Lung (tissue), 17 donors: ENCODE measurements at places on chromosomes 16 and 17. TPM values are rescaled to one million over a fixed set of nuclear protein-coding genes. Genes with fewer than 3 reads are reported as not detected.
A peak's percentile ranks its signal among the peaks of the same experiment; 100 is the strongest.

The CEP295NL gene
- 8.3 TPM for total RNA-seq

The TM4SF5 gene
- total RNA-seq: not detected

The C1QTNF8 gene
- total RNA-seq: not detected

The CENPX gene
- 86.9 TPM for total RNA-seq

GRCh38 chr17:14149751-14150150, 80.4 kb downstream of the COX10 start:
- H3K4me3 ChIP-seq: no peak overlapping the region
- H3K27ac ChIP-seq: no peak overlapping the region
- no peaks in the 10 kb centered on the region for H3K27me3 ChIP-seq
- no peak for DNase-seq

DNA sequence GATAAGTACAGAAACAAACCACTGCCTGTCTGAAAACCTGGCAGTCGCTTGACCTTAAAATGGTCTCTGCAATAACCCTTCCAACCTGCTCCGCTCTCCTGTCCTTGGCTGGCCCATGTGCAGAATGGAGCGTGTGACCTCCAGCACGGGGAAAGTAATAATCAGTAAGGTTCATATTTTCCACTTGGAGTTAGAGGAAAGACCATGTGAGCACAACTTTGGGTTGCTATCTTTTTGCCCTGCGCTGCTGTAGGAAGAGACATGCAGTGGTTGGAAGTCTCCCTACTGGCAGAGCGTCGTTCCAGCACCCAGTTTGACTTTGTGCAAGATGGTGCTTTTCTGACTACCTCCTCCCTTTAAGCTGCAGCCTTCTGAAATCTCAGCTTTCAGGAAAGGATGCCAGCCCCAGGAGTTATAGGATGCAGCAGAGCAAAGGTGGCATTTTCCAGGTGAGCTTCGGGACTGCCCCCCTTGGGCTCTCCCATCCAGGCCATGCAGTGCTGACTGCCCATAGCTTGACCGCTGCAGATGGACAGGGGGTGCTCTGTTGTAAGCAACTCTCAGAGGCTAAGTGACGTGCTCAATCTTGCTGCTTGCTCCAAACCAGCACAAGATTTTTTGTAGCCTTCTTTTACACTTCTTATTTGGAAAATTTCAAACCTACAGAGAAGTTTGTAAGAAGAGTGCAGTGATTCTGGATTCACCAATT, 110.7 kb upstream of the NOL11 start:
- no peak for DNase-seq
- no peaks in the 10 kb centered on the region for H3K36me3 ChIP-seq
- peaks cover 9% of the 10 kb centered on the region for H3K4me1 ChIP-seq
- no peak overlapping the region for H3K4me3 ChIP-seq

The KRT27 gene
- total RNA-seq: 0.71 TPM

The CRISPLD2 gene
- 136 TPM for total RNA-seq

The KRTAP2-3 gene
- total RNA-seq: not detected

DNA sequence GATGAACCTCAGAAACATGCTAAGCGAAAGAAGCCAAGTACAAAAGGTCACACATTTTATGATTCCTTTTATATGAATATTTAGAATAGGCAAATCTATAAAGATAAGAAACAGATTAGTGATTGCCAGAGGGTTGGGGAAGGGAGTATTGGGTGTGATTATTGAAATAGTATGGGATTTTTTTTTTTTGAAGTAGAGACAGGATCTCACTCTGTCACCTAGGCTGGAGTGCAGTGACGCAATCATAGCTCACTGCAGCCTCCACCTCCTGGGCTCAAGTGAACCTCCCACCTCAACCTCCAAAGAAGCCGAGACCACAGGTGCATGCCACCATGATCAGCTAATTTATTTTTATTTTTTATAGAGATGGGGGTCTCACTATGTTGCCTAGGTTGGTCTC, 35.7 kb downstream of the MEOX1 start:
- H3K27me3 ChIP-seq: no peaks in the 10 kb centered on the region
- H3K27ac ChIP-seq: no peak overlapping the region
- DNase-seq: no peak
- H3K4me3 ChIP-seq: no peak overlapping the region
- H3K4me1 ChIP-seq: peaks cover 8% of the 10 kb centered on the region
- H3K36me3 ChIP-seq: no peaks in the 10 kb centered on the region

DNA sequence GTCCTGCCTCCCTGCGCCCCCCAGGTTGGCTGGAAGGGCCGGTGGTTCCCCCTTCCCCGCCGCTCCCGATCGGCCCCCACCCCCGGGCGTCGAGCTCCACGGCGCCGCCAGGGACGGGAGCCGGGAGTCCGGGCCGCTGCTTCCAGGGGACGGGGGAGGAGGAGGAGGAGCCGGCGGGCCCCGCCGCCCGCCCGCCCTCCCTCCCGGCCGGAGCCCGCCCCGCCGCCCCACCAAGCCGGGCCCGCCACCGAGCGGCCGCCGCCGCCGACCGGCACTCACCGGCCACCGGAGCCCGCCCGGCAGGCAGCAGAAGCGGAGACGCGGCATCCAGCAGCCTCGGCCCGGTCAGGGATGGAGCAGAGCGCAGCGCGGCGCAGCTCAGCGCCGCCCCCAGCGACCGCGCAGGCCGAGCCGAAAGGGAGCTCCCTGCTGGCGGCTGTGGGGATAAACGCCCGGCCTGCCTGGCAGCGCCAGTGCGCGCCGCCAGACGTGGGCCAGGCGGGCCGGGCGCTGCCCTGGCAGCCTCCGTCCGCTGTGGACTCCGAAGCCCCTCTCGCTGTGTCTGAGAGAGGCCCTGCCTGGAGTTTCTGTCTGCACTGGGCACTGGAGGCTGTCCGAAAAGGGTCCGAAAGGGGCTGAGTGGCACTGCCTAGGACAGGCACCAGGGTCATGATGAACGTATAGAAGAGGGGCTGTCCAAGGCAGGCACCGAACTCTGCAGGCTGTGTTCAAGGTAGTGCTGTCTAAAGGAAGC, at the start of gene MYO18A:
MYO18A (minus strand) TSS at position 365 of the 754 bp plus-strand sequence. CDS start 13,458 bp downstream, outside the sequence.
- H3K36me3 ChIP-seq: no peaks in the 10 kb centered on the region
- H3K27me3 ChIP-seq: no peaks in the 10 kb centered on the region
- H3K27ac ChIP-seq: peak within 1 kb of the TSS; percentile 84
- peak within 1 kb of the TSS; percentile 46 for H3K4me3 ChIP-seq
- no peaks in the 10 kb centered on the region for H3K4me1 ChIP-seq

- DNase-seq: no peak
- no peaks in the 10 kb centered on the region for H3K27me3 ChIP-seq
- no peaks in the 10 kb centered on the region for H3K36me3 ChIP-seq
Measured at GRCh38 chr17:77248216-77249114, 107.7 kb downstream of the SEC14L1 start.

- H3K4me3 ChIP-seq: no peak overlapping the region
- no peaks in the 10 kb centered on the region for H3K36me3 ChIP-seq
- DNase-seq: no peak
- no peaks in the 10 kb centered on the region for H3K27me3 ChIP-seq
Measured at GRCh38 chr17:27810211-27810901, 10.0 kb upstream of the NOS2 start.

- H3K36me3 ChIP-seq: no peaks in the 10 kb centered on the region
- no peaks in the 10 kb centered on the region for H3K27me3 ChIP-seq
- no peak for DNase-seq
Measured at GRCh38 chr17:66480243-66480642, 177.8 kb downstream of the PRKCA start.

The ADAD2 gene
- total RNA-seq: 0.71 TPM

The SNAI3 gene
- total RNA-seq: 1.1 TPM

The PDF gene
- 16.6 TPM for total RNA-seq

The SYT17 gene
- total RNA-seq: 10.0 TPM

- H3K36me3 ChIP-seq: peaks cover 3% of the 10 kb centered on the region
- H3K27me3 ChIP-seq: no peaks in the 10 kb centered on the region
- H3K4me1 ChIP-seq: no peaks in the 10 kb centered on the region
- no peak for DNase-seq
- H3K4me3 ChIP-seq: no peak overlapping the region
- no peak overlapping the region for H3K27ac ChIP-seq
Measured at GRCh38 chr16:30858829-30859423, 35.0 kb downstream of the BCL7C start.
